CD4-positive, alpha-beta T cell treated with Interleukin-17A for 1 hour (primary cell): ENCODE measurements at places on chromosomes 13 and 19.

DNA sequence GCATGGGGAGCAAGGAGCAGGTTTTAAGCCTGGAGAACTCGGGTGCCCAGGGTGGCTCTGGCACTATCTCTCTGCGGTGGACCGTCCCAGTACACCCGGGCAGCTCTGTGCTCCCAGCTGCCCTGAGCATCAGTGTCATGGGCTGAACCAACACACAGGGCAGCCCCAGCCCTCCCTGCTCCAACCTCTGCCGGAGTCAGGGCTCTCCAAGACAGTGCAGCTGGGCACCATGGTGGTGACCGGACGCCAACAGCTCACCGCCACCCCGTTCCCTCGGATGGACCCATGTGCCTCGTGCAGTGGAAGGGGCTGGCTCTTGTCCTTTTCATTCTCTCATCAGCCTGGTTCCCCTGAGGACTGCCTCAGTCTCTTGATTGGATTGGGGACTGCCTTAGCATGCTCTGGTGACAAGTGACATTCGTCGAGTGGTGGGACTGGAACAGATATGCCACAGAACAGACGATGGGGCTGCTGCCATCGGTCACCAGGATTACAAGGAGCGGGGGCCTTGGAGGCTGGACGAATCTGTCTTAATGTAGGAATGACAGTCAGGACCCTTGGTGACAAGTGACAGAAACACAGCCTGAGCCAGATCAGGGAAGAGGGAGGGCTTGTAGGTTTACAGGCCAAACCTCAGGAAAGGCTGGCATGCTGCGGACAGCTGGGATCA lies 25.7 kb upstream of the VSTM2B start:
- no peak for DNase-seq

DNA sequence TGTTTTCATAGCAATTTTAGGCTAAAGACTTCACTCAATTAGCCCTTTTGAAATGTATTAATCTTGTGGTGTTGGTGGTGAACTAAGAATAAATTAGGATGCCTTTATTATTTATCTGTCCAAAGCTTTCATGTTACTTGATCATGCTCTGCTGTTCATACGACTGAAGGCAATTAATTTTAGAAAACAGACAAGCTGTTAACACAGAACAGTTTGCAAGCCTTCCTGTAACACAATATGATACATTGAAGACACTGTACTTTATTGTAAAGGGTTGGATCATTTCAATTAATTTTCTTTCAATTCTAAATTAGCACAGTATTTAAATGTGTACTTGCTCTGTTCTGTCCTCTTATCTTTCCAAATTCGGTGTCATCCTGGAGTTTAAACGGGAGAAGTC lies 794.3 kb upstream of the MIR17HG start:
- DNase-seq = no peak

- DNase-seq = no peak
These were observed 33.2 kb downstream of the RASA3 start for GRCh38 chr13:114099191-114099590.

DNA sequence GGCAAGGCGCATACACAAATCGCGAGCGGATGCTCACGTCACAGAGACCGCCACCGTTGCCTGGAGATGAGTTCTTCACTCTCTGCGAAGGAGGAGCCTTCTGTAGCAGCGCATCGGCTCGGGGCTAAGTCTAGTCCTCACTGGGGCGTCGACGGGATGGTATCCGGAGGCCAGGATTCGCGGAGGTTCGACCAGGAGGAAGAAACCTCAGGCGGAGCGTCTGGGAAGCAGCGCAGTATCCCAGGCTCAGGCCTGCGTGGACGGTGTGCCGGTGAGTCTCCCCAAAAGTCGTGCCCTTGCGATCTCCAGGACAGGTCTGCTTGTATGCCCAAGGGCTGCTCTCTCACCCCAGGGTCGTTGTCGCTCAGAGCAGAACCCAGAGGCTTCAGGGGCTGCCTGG lies 40.4 kb downstream of the ZNF146 start:
- DNase-seq = no peak

DNA sequence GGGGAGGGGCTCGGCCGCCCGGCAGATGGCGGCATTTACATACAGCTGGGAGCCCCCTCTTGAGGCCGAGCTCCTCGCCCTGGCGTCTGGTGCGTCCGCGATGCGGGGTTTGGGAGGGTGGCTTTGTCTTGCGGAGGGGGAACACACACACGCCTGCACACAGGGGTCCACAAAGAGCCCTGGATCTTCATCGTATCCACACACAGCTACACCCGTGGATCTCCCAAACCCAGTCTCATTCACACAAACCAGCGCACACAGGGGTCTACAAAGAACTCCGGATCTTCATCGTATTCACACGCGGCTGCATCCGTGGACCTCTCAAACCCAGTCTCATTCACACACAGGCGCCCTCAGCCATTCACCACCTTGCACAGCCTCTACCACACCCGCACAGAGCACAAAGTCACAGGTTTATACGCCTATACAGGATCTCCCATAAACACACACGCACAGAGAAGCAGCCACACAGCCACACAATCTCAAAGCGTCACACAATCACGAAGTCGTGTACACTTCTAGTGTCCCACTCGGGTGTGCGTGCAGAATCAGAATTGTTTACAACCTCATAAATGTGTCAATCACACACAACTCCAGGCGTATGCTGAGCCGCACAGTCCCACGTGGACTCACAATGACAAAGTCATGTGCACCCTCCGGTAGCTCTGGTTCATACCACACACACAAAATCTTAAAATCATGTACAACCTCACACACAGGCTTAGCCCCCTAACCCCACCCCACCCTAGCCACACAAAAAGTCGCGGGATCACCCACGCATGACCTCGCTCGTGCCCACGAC lies 550 bp upstream of the DLL3 start:
- DNase-seq = no peak

DNA sequence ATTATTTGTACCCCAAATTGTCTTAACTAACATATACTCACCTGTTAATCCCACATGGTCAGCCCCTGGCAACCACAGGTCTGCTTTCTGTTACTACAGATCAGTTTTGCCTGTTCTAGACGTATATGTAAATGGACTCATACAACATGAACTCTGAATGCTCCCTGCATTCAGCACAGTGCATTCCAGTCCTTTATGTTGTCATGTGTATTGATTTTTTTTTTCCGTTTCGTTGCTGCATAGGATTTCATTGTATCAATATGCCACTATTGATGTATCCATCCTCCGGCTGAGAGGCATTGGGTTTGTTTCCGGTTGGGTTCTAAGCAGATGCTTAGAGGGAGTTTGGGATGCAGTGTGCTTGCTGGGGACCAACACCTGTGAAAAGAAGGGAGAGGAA lies 36.1 kb upstream of the TNFRSF19 start:
- DNase-seq = no peak

GRCh38 chr13:78785764-78786163 lies 126.8 kb upstream of the OBI1 start:
- DNase-seq = no peak

GRCh38 chr13:114066956-114067355 lies 65.5 kb downstream of the RASA3 start:
- no peak for DNase-seq
